ENCODE measurements at places on chromosomes 6 and 20.

- no peak for DNase-seq
Measured at GRCh38 chr6:84804720-84805119, 40.3 kb upstream of the TBX18 start.

GRCh38 chr6:116003668-116004067 lies 57.0 kb downstream of the FRK start:
- no peak for DNase-seq

DNA sequence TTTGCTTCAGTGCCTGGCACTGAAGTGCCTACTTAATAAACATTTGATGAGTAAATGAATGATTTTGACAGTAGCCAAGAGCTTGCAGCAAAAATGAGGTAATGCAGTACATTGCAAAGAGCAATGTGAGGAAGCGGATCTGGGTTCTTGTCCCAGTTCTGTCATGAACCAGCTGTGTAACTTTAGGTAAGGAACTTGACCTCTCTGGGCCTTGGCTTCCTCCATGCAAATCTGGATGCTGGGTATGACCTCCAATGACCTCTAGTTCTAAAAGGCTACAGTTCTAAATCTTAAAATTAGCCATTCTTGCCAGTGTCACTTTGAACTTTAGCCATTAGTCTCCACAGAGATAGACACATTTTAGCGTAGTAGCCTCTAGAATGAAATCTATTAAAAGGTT lies 3.6 kb upstream of the SAMD5 start:
- DNase-seq, result no peak

DNA sequence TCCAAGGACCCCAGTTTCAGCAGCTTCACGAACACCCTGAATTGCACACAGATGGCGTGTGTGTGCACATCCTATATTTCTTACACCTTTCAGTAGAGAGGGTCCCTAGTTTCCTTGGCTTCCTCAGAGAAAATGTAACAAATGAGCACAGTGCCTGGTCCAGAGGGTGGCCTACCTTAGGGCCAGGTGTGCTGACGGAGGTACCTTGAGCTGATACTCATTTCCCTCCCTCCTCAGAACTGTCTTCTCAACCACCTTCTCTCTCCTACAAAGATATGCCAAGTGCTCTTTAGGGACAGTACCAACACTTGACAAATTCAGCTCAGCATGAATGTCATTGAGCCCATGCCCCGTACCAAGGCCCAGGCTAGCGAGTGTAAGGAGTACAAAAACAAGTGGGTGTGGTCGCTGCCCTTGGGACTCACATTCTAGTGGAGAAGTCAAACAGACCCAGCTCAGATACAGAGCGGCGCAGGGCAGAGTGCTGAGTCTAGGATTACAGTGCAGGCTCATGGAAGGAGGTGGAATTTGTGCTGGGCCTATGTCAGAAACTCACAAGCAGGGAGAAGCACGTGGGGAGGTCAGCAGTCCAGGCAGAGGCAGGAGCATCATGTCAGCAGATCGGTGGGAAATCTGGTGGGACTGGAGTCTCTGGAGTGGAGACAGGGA lies 9.6 kb upstream of the BPHL start:
- no peak for DNase-seq
